ENCODE measurements at places on chromosomes 3 and 15.

DNA sequence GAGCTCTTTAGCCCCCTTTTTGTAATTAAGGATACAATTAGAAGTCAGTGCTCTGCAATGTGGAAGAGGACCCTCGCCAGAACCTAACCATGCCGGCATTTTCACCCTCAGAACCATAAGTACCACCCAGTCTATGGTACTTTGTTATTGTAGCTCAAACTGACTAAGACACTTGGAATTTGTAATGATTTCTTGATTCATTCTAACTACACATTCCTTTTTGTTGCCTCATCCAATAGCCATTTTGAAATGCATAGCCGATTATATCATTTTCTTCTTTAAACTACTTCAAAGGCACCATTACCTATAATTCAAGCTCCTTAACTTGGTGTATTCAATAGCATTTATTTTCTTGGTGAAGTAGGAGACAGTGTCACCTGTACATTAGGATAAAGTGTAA, 61.4 kb downstream of the GLB1 start:
- DNase-seq: no peak

DNA sequence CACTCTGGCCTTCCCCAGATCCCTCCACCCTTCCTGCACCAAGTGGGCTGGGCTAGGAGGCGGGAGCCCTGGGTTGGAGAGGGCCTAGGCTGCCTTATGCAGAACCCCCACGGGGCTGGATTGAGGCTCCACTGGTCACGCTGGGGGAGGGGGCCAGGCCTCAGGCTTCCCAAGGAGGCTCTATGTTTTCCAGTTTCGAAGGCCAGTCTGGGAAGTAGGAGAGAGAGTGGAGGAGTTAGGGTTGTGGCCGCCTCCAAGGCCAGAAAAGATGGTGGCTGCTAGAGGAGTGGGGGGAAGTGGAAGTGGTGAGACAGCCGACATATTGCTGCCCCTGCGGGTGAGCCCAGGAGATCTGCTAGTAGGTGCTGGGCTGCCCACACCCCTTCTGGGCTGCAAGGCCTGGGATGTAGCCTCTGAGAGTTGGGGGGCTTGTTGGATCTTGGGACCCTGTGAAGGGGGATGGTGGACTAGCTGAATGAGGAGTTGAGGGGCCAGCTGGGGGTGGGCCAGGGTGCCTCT, 1.2 kb downstream of the GNAI2 start:
- no peak for DNase-seq

- no peak for DNase-seq
These were observed 88.6 kb upstream of the DAZL start for GRCh38 chr3:16693820-16694219.

DNA sequence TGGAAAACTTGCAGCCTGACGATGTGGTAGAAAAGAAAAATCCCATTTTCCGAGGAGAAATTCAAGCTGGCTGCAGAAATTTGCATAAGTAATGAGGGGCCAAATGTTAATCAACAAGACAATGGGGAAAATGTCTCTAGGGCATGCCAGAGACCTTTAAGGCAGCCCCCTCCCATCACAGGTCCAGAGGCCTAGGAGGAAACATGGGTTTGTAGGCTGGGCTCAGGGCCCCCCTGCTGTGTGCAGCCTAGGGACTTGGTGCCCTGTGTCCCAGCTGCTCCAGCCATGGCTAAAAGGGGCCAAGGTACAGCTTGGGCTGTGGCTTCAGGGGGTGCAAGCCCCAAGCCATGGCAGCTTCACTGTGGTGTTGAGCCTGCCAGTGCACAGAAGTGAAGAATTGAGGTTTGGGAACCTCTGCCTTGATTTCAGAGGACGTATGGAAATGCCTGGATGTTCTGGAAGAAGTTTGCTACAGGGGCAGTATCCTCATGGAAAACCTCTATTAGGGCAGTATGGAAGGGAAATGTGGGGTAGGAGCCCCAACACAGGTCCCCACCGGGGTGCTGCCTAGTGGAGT, 75.9 kb upstream of the CADPS start:
- no peak for DNase-seq

- DNase-seq: no peak
These were observed 168.6 kb downstream of the SHQ1 start for GRCh38 chr3:72679540-72680198.

DNA sequence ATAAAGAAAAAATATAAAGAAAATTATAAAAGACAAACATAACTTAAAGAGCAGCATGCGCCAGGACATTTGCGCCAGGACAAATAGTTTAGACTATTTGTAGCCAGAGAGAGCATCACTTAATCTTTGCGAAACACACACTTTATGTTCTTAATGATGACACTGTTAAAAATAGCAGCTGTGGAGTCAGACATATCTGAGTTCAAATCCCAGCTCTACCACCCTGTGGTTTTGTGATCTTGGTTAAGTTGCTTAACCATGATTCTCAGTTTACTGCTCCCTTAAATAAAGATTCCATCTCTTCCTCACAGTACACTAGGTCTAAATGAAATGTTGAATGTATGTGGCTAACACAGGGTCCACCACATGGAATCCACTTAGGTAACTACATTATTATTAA, 31.4 kb downstream of the KCNMB2 start:
- no peak for DNase-seq

DNA sequence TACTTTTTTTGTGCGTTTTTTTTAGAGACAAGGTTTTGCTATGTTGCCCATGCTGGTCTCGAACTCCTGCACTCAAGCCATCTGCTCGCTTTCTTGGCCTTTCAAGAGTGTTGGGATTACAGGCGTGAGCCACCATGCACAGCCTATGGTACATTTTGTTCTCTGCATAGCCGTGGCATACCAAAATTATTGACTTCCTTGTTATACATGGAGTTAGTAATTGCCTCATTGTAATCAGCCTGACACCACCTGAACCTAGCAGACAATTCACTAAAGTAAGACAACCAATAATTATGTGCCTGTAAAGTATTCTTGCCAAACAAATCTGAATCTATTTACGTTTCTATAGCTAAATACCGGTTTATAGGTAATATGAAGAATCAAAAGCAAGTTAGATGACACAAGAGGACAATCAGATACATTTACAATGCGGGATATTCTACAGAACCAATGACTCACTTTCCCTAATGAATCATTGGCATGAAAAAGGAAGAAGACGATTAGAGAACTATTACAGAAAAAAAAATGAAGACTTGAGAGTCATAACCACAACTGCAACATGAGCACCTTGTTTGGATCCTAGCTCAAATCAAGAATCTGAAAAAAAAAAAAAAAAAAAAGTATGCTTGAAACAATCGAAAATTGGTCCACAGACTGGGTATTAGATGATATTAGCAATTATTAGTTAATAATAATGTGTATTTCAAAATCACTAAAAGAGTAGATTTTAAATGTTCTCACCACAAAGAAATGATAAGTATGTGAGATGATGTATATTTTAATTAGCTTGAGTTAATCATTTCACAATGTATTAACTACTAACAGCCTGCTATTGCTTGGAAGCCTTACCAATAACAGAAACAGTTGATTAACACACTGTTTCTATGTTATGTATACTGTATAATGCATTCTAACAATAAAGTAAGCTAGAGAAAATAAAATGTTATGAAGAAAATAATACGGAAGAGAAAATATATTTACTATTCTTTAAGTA, 7.1 kb downstream of the GUCA1C start:
- DNase-seq: no peak

DNA sequence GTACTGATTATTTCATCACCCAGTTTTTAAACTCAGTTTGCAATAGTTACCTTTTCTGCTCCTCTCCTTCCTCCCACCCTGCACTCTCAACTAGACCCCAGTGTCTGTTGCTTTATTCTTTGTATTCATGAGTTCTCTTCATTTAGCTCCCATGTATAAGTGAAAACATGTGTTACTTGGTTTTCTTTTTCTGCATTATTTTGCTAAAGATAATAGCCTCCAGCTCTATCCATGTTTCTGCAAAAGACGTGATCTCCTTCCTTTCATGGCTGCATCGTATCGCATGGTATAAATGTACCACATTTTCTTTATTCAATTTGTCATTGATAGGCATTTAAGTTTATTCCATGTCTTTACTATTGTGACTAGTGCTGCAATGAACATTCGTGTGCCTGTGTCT, 79.0 kb downstream of the NAALADL2 start:
- DNase-seq: no peak

- no peak for DNase-seq
These were observed 11.1 kb downstream of the SIAH2 start for GRCh38 chr3:150751781-150752263.

DNA sequence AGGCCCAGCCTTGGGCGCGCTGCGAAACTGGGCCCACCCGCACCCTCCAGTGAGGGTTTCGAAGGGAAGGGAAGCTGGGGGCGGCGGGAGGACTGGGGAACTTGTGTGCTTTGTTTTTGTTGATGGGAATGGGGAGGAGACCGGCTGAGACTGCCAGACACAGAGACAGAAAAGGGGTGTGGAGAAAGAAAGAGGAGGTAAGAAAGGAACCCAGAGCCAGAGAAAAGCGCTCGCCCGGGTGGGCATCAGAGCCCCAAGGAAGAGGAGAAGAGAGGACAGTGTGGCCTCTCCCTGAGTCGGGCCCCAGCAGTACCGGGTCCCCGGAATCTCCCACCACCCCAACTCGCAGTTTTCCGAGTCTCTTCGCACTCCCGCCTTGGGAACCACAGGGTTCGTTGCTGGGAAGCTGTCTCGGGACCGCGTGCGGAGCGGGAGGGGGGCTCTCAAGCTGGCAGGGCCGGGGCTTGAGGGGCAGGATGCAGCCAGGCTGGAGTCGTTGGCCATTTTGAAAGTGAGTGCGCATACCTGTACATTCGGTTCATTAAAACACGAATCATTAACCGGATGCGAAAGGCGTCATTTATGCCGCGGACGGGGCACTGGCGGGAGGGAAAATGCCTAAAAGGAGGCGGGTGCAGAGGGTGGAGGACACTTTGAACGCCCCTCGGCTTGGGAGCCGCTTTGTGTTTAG, 3.1 kb downstream of the SKOR1 start:
- no peak for DNase-seq

- DNase-seq: no peak
These were observed 116.0 kb downstream of the IGF1R start for GRCh38 chr15:98764291-98764690.

Measured in NCI-H187 (cell line).